IgD-negative memory B cell (primary cell): ENCODE measurements at places on chromosomes 11 and 22. TPM values are rescaled to one million over a fixed set of nuclear protein-coding genes. Genes with fewer than 3 reads are reported as not detected.

The MRGPRF gene
- not detected for polyA plus RNA-seq

The OSBP2 gene
- 0.93 TPM for polyA plus RNA-seq

The CNTN5 gene
- polyA plus RNA-seq: not detected

The NUP50 gene
- 43.9 TPM for polyA plus RNA-seq

The NTM gene
- not detected for polyA plus RNA-seq

The FAM83F gene
- polyA plus RNA-seq: not detected
